ENCODE measurements at places on chromosomes 1 and 21.
A peak's percentile ranks its signal among the peaks of the same experiment; 100 is the strongest.

GRCh38 chr1:215825056-215825455, 258.0 kb downstream of the KCTD3 start:
- DNase-seq, result no peak

GRCh38 chr1:25022361-25023189, 92.5 kb upstream of the RUNX3 start:
- DNase-seq, result peak; percentile 97

DNA sequence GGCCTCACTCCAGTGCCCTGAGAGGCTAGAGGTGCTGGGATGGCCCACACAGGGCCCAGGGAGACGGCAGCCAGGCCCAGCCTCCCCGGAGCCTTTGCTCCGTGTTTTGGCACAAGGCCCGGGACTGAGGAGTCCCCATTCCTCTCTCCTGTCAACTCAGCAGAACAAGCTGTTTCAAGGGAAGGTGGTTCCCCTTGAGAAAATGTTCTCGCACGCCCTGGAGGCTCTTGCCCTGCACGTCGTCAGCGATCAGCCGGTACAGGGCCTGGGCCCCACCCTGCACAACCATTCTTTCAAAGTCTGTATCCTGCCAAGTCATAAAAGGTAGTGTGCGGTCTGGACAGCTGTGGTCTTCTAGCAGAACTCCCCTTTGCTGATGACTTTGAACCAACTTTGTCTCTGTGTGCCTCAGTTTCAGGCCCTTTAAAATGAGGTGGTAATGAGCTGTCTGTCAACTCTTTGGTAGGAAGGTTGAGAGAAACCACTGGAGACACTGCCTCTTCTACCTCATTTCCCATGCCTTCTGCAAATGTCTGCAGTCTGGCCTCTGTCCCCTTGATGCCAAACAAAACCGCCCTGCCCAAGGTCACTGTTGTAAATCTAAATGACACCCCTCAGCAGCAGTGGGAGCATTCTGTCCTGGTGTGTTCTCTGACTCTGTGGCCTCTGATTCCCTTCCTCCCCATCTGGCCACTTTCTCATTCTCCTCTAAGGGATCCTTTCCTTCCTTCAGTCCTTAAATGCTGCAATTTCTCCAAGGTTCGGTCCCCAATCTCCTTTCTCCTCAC, 138.6 kb upstream of the JUN start:
- DNase-seq, result peak; percentile 30

DNA sequence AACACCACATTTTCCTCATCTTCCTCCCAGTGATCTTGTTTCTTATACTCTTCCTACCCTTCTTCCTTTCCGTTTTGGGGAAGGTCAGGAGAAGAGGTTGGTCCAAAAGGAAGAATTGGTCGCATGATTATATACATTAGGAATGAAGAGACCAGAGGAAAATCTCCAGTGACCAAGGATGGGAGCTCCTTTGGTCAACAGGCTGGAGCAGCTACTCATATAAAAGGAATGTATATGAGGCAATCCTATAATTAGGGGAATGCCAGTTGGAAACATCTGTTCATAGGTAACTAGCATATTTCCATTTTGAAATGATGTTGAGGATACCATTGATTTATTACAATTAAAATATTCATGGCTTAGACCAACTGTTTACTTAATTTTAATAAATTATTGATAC, 114.5 kb downstream of the LRRC40 start:
- DNase-seq, result no peak

DNA sequence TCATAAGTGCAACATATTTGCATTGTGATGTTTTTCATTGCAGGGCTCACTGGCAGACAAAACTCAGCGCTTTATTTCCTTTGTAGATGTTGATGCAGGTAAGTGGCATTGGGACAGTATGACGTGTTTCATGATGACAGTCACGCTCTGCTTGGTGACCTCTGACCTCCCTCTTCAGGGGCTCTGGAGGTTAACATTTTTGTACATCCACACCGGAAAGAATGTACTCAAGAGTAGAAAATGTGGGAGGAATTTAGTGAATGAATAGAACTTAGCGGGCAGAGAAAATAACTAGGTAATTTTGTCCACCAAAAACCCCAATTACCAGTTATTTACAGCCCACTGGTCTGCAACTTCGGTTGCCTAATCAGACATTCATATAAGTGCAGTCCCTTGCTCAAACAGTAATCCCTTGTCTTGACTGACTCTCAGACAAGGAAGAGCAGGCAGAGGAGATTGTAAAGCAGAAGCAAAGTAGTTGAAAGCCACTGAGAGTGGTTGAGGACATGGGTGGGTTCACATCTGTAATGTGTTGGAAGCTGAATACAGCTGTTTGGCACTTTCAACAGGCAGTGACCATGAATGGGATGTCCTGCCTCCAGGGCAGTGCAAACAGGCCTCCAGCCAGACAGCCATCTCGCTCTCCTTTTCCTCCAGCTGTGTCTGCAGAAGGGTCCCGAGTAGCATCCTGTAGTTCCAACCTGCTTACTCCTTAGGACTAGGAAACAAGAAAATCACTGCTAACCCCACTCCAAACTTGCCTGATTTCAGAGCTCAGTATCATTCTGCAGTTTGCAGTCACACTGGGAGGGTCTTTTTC, 188.9 kb downstream of the NRIP1 start:
- DNase-seq, result no peak

DNA sequence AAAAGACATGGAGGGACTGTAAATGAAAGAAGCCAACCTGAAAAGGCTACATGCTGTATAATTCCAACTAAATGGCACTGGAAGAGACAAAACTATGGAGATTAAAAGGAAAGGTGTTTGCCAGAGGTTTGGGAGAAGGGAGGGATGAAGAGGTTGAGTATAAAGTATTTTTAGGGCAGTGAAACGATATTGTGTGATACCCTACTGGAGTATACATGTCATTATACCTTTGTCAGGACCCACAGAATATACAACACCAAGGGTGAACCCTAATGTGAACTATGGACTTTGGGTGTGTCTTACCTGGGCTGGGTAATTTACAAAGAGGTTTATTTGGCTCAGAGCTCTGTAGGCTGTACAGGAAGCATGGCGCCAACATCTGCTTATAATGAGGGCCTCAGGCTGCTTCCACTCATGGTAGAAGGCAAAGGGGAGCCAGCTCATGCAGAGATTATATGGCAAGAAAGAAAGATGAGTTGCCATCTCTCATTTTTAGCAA, 73.4 kb downstream of the CD2 start:
- no peak for DNase-seq

DNA sequence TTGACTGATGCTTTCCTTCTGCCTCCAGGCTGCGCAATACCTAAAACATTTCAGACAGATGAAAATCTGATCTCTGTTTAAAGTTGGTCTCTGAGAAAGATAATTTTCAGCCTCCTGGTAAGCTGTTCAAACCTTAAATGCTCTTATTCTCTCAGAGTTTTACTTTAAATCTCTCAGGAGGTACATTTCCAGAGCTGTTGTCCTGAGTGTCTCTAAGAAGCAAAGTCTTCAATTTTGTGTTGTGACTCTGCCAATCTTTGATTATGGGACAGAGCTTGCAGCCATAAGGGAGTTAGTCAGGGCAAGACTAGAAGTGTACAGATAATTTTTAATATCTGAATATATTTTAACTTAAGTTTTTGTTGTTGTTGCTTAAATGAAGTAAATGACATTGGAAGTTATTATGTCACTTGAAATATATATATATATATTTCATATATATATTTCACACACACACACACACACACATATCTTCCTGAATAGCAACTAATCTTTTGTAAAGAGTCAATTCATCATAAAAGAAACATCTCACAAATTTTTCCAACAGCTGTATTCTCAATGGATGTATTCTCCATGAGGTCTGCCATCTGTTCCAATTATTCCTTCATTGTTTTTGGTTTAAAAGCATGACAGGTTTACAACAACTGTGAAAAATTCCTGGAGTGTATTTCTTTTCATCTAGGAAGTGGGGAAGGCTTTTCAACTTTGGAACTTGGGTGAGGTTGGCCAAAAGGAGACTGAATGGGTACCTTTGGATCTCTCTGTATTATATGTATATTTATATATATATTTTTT, 259.4 kb downstream of the BACH1 start:
- DNase-seq, result no peak

DNA sequence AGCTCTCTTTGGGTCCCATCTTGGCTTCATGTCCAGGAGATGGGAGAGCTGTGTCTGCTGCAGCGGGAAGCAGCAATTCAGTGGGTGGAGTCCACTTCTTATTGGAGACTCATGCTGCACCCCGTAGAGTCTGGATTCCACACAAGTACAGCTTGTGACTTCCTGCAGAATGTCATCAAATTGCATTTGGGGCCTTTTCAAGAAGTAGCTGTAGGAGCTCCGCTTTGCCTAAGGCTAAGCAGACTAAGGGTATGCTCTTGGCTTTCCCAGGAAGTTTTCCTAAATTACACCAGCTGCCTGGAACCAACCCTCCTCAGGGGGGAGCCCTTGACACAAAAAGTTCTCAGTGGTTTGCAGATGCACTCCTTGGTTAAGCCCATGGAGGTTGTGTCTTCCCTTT, 5.7 kb upstream of the MOB3C start:
- no peak for DNase-seq

DNA sequence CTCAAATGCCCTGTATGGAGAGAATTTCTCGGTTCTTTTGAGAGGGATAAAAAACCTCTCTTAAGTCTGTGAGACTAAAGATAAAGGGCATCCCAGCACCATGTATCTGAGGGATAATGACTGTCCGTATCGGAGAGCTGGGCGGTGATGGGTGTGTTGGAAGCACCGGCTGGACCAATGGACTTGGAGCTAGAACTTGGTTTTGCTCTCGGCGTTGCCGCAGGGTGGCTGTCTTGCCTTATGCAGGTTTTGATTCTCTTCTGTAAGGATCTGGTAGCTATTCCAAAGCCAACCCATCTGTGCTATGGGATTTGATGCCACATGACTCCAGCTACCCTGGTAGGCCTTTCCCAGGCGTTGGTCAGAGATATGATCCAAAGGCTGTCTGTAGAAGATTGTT, 348.8 kb downstream of the KIF26B start:
- DNase-seq, result no peak

- no peak for DNase-seq
Measured at GRCh38 chr1:212814537-212815334, 23.0 kb downstream of the TATDN3 start.

GRCh38 chr1:19925342-19926070, 2.1 kb upstream of the PLA2G2E start:
- no peak for DNase-seq

- no peak for DNase-seq
Measured at GRCh38 chr1:52332411-52332810, 33.6 kb downstream of the CC2D1B start.

- no peak for DNase-seq
Measured at GRCh38 chr1:45304311-45305081, 22.2 kb upstream of the HPDL start.

- no peak for DNase-seq
Measured at GRCh38 chr1:30173560-30173959, 549.8 kb downstream of the MATN1 start.

- no peak for DNase-seq
Measured at GRCh38 chr1:238409191-238409850, 518.6 kb upstream of the ZP4 start.

GRCh38 chr21:37575580-37575979, 209.0 kb downstream of the DYRK1A start:
- no peak for DNase-seq

GRCh38 chr1:38336961-38337360, 290.4 kb upstream of the POU3F1 start:
- no peak for DNase-seq

DNA sequence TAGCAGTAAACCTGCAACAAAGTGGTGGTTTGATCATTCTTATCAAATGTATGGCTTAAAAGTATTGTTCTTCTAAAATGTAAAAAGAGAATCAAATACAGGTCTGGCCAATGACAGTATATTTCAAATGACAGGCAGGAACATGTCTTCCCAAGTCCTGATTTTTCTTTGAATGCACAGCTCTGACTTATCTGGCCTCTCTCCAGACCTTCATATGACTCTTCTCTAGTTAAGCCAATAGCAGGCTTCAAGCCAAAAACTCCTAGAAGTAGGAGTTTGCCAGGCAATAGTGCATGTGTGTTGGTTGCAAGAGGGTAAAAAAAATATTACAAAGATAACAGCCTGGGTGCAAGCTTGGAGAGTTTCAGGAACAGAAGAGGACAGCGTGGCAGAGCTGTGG, 345.5 kb downstream of the SMYD3 start:
- no peak for DNase-seq

DNA sequence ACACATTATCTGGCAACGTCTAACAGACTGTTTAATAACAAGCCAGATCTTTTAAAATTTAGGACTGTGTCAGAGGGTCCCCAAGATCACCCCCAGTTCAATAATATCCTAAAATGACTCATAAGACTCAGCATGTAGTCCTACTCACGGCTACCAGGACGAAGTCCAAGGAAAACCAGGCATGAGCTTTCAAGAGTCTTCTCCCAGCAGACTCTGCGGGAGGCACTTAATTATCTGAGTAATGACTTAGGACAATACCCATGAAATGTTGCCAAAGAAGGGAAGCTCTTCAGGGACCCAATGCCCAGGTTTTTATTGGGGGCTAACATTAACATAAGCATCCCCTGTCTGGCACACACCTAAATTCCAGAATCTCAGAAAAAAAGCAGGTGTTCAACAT, 7.0 kb downstream of the HFM1 start:
- no peak for DNase-seq

GRCh38 chr1:37481289-37482003, 7.1 kb downstream of the ZC3H12A start:
- DNase-seq, result no peak

DNA sequence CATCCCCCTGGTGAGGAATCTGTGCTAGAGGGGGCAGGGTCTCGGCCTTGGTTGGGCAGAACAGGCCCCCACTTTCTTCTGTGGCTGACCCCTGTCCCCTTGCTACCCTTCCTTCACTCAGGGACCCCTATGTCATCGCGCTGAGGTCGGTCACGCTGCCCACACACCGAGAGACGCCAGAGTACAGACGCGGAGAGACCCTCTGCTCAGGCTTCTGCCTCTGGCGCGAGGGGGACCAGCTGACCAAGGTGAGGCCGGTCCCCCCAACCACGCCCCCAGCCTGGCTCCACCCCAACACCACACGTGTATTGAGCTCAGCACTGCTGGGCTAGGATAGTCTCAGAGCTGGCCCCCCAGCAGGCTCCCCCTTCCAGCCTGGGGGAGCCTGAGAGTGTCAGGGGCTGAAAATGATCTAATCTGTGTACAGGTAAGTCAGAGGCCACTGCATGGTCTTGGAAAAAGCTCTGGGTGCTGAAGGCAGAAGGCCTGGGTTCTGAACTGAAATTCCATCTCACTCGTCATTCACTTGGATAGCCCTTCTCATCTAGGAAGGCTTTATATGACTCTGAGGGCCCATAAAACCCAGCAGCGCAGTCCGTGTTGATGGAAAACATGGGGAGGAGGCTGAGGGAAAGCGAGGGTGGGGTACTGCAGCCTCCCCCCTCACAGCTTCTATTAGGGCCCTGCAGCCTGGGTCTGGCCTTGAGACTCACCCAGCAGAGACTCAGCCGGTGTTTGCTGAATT, 15.3 kb downstream of the FAM151A start:
- no peak for DNase-seq

- DNase-seq, result no peak
Measured at GRCh38 chr1:214439352-214440119, 111.9 kb downstream of the PTPN14 start.

- no peak for DNase-seq
Measured at GRCh38 chr21:46226146-46226545, 2.4 kb downstream of the LSS start.

All from activated gamma-delta T cell treated with Interleukin-2 at 50 U/mL for 16 hours (primary cell).